ENCODE measurements at places on chromosomes 3 and 15.
A peak's percentile ranks its signal among the peaks of the same experiment; 100 is the strongest.

- DNase-seq = no peak
Measured at GRCh38 chr15:87874896-87875711, 381.4 kb downstream of the NTRK3 start.

DNA sequence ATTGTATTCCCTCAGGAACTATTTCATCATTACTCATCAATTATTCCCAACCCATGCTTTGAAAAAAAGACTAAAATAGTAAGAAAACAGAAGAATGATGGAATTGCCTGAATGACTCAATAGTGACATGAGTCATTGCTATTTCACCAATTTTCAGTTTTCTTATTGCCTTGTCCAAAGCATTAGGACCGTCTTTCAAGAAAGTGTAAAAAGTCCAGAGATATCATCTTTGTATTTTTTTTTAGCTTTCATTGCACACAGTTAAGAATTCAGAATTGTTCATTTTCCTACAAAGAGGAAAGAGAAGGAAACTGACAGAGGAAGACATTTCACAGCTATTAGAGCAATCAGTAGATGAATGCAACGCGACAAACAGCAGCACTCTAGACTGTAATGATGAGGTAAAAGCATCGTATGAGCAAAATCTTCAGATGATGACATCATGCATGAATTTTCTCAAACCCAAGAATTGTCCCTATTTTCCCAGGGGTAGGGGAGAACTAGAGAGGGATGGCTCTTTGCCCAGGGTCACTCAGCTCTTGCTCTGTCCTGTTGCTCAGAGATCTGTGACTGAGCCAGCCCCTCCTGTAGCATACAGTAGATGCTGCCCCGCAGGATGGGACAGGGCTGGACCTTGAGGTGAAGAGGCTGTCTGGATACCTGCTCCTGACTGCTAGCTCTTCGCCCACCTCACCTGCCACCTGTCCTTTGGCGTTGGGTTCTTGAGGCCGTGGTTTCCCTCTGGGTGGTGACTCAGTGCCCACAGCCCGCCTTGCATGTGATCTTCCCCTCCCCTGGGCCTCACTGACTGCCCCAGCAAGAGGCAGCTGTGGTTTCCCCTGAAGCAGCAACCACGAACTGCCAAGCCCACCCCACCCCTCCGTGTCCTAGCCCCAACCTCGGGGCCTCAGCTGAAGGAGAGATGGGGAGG is 84.8 kb downstream of the PPCDC start:
- peak; percentile 63 for DNase-seq

DNA sequence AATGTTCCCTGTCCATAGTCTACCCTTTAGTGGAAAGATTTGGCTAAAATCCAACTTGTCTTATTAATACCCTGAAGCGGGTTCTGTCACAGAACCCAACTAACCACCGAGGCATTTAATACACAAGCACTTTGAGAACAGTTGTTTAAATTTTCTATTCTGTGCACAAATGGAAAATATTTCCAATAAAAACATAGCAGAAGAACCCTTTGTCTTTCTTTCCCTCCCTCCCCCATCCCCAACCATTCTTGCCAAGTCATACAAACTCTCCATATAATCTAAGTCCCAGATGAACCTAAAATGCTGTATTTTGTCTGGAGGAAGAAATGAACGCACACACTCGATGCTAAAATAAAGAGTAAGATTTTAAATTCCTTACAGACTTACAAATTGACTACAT is 126.9 kb upstream of the STRIT1 start:
- no peak for DNase-seq

DNA sequence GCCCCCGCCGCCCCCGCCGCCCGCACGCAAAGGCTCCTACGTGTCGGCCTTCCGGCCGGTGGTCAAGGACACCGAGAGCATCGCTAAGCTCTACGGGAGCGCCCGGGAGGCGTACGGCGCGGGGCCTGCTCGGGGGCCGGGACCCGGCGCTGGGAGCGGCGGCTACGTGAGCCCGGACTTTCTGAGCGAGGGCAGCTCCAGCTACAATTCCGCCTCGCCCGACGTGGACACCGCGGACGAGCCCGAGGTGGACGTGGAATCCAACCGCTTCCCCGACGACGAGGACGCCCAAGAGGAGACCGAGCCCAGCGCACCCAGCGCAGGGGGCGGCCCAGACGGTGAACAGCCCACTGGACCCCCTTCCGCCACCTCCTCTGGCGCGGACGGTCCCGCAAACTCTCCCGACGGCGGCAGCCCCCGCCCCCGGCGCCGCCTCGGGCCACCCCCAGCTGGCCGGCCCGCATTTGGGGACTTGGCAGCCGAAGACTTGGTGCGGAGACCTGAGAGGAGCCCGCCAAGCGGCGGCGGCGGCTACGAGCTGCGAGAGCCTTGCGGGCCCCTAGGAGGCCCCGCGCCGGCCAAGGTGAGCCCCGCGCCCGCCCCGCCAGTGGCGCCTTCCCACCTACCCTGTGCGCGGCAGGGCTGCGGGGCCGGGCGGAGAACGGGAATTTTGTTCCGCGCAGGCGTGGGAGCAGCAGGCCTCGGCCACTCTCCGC is 2.4 kb downstream of the SKOR1 start:
- no peak for DNase-seq

- DNase-seq = no peak
Measured at GRCh38 chr3:194134231-194134756, 1.7 kb upstream of the HES1 start.

DNA sequence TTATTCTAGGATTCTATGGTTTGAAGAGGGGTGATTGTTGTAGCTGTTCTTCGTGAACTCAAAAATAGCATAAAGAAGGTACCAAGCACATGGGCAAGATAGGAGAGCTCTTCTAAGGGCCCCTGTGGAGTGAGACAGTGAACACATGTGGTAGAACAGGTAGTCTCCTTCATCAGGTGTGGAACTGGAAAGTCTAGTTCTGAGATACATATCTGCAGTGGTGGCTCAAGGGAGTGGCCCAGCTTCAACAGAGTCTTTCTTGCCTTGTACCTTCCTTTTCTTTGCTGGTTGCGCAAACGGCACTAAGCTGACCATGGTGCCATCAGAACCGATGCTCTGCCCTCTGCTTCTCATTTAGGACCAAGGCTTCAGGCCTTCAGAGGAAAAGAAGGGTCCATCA is 65.2 kb downstream of the CERS3 start:
- DNase-seq = no peak

DNA sequence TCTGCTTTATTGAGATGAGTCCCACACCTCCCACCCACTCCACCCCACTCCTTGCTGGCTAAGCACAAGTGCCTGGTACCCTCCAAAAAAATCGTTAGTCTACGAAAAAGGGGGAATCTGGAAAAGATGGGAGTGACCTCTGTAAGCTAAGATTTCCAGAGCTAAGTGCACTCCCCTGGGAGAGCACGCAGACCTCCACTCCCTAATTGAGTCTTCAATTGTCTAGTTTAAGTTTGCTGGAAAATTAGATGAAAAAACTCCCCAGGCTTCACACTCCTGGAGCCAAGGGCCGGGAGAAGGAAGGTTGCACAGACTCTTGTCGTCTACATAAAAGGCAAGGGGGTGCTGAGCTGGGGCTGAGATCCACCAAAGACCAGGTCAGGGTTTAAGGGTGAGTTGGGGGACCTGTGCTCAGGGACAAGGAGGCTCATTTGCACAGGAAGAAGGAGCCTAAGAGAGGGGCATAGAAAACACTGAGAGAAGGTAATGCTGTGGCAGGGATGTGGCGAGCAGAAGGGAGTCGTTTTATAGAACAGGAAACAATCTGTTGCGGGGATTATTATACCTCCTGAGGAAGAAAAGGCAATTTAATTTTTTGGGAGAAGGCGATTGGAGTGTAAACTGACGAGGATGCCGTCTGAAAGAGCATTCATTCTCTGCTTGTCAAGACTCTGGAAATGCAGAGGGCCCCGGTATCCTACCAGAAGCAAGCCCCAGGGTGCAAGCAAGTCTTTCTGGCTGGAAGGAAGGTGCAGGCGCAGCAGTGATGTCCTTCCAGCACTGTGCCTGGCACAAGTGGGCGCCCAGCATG is 126.5 kb upstream of the DLG1 start:
- no peak for DNase-seq

- DNase-seq = no peak
Measured at GRCh38 chr3:2343031-2343682, 244.5 kb downstream of the CNTN4 start.

- no peak for DNase-seq
Measured at GRCh38 chr3:3305084-3305483, 125.6 kb upstream of the CRBN start.

DNA sequence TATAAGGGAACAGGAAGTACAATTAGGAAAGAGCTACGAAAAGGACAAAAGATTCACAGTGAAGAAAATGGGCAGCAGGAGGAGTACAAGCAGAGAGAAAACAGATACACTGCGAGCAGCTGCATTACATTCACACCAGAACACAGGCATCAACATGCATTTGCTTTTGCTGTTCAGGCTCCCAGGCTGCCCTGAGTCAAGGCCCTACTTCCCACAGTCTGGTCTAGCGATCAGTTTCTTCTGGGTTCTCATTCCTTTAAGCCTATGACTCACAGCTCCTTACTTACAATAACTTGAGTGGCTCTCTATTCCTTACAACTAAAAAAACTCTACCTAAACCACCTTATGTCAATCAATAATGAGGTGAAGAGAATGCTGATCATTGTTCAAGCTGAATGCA is 24.5 kb upstream of the ZNF445 start:
- no peak for DNase-seq

- no peak for DNase-seq
Measured at GRCh38 chr3:82001276-82001923, 240.0 kb upstream of the GBE1 start.

GRCh38 chr3:78580681-78581080 is 1187.1 kb downstream of the ROBO1 start:
- peak; percentile 9 for DNase-seq

DNA sequence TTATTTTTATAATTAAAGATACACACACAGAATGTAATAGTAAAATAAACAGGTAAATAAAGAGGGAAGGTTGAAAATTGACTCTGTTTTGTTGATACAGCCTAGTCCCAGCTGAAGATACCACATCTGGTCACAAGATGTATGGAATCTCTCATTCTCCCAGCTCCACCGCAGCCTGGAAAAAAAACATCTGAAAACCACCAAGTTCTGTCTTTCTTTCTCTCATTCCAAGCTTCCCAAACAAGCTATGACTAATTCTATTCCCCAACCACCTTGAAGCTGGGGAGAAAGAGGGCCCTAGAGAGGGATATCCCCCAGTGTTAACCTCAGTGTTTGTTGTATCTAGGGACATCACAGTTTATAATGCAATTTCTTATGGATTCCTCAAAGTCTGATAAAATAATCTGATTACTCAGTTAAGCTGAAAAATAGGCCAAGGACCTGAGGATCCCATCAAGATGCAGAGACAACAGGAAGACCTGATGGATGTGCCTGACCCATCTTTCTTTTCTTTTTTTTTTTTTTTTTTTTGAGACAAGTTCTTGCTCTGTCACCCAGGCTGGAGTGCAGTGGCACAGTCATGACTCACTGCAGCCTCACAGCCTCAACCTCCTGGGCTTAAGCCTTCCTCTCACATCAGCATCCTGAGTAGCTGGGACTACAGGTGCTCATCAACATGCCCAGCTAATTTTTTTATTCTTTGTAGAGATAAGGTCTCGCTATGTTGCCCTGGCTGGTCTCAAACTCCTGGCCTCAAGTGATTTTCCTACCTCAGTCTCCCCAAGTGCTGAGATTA is 38.1 kb downstream of the SRGAP3 start:
- DNase-seq = no peak

- DNase-seq = no peak
Measured at GRCh38 chr15:57158589-57158988, 217.7 kb upstream of the CGNL1 start.

GRCh38 chr3:187850258-187850921 is 105.1 kb upstream of the BCL6 start:
- DNase-seq = no peak

DNA sequence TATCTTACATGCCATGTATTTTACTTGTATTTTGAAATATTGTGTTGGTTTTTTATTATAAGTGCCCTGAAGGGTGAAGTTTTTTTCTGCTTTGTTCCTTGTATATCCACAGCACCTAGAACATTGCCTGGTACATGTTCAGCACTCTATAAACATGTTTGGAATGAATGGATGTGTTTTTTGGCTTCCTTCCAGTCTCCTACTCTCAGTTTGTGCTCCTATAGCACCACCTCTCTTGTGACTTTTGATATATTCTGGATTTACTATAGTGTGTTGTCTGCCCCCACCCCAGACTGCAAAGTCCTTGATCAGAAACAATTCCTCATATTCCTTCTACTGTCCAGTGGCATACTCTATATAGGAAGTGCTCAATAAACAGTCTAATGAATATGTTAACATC is 60.6 kb downstream of the PLCL2 start:
- DNase-seq = no peak

DNA sequence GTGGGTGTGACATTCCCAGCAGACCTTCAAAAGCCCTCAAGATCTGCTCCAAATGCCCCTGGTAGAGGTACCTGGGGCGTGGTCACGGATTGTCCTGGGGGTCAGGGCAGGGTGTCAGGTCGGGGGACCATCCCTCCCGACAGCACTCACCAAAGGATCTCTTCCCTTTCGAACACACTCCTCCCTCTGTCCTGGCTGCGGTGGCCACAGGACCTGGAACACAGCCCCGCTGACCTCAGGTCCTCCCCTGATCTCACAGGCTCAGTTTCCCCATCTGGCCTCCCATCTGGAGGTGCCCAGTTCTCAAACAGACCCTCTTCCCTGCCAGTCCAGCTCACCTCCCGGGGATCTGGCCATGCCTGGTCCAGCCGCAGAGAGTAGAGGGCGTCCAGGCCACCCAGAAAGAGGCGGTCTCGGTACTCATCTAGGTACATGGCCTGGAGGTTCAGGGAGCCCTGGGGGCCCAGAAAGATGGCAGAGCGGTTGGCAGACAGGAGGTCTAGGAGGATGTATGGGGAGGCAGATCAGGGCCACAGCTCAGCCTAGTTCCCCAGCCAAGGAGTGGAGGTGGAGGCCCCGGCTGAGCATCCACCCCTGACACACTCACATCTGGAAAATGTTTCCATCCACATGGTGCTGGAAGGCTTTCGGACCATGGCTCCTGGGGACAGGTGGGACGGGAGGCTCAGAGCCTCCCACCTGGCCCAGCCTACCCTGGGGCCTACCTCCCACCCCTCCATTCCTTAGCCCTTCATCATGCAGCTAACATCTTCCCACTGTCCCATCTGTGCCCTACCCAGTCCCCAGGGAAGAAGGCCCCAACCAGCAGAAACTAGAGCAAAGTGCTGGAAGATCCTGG is 2.3 kb downstream of the SEMA3G start:
- DNase-seq = no peak

DNA sequence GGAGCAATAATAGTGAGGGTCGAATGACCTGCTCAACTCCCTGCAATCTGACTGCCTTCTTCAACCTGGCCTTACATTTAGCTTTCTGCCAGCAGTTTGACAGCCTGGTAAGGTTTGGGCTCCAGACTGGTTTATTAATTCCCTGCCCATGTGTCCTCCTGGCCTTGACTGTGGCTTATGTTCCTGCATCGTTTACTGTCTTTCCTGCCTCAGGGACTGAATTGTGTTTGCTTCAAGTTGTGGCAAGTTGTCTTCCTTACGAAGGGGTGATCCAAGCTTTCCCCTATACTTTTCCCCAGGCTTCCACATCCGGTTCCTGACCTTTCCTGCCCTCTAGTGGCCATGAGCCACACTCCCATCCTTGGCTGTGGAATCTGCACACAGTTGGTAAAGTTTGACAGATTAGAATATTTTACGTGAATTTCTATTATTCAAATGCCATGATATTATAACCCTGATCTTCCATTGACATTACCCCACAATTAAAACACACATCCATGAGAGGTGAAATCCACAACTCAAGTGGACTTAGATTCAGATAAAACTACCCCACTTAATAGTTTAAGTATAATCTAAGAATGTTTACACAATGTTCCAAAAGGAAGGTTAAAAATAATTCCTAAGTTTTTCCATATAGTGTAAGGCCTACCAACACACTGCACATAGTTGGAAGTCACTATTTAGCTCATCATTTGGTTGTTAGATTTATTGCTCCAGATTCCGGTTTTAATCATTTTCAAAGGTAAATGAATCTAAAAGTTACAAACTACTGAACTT is 95.7 kb downstream of the NEDD4 start:
- DNase-seq = no peak
